ENCODE measurements at places on chromosomes 6 and 20.

- no peak for DNase-seq
Measured at GRCh38 chr6:41269166-41269565, 17.3 kb downstream of the TREM1 start.

- DNase-seq: no peak
Measured at GRCh38 chr20:1446536-1446935, 20.1 kb downstream of the NSFL1C start.

DNA sequence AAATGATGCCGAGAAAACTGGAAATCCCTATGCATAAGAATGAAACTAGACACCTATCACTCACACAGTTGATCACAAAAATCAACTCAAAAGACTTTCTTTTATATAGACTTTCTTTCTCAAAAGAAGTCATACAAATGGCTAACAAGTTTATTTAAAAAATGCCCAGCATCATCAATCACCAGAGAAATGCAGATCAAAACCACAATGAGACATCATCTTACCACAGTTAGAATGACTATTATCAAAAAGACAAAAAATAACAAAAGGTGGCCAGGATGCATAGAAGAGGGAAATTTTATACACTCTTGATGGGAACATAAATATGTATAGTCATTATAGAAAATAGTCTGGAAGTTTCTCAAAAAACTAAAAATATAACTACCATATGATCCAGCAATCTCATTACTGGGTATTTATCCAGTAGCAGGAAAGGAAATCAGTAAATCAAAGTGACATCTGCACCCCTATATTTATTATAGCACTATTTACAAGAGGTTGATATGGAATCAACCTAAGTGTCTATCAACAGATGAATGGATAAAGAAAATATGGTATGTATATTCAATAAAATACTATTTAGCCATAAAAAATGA is 3.4 kb upstream of the RNF217 start:
- no peak for DNase-seq

DNA sequence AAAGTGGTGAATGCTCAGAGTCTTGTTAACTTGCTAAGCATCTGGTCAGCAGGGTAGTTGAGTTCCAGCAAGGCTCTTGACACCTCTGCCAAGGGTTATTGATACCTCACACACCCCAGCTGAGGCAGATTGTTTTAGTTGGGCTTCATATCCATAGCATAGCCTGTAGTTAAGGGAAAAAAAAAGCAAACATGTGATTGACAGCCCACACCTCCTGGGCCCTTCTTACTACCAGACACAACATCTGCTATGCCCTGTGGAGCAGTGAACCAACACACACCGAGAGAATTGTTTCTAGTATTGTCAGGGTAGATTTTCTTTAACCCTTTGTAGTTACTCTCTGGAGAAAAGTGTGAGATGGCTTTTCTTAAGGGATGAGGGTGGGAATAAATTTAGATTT is 697.0 kb upstream of the POU3F2 start:
- no peak for DNase-seq

DNA sequence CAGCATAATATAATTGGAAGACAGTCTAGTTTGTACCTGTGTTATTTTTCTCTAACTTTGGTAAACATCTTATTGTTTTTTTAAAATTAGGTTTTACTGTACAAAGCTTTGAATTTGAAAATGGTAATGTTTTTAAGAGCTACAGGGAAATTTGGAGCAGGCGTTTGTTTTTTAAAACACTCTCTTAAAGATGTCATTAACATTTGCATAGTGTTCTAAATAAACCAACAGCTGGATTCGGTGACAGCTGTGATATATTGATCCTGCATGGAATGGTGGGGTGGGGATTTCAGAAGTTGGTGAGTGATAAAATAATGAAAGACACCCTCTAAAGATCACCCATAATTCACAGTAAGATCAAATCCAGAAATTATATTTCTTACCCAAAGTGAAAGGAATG is 97.9 kb upstream of the PRL start:
- DNase-seq: no peak

DNA sequence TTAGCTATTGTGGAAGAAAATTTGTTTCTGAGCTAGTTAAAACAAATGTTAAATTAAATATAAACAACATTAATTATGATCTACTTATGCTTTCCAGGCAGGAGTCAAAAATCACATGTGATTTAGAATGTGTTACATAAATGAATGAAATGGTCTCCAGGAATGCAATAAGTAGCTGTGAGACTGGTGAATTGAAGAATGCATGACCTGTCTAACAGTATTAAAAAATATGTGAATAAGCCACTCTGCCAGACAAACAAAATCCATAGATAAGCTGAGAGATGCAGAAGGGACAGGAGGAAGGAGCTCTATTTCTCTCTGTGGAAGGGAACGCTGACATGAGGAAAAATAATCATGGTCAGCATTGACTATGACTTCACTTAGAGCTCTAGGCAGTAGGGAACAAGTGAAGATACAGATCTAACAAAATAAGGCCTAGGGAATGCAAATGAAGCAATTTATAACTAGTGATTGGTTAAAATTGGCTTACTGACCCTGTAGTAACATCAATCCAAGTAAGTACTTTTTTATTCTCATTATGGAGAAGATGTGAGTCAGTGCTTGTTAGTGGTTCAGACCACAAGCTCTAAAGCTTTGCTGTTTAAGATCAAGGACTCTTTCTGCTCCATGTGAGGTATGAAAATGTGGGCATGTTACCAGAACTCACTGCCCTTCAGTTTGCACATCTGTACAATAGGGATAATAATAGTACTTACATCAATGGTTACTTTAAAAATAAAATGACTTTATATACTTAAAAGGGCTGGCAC is 432.6 kb downstream of the MMUT start:
- no peak for DNase-seq

Measured in stimulated activated CD8-positive, alpha-beta memory T cell treated with anti-CD3 and anti-CD28 coated beads, Interleukin-7, amount 100 ng/mL, for 1 hour (primary cell).